ENCODE measurements at places on chromosomes 3 and 15.

GRCh38 chr15:39357480-39358268, 223.2 kb upstream of the THBS1 start:
- DNase-seq, result no peak

DNA sequence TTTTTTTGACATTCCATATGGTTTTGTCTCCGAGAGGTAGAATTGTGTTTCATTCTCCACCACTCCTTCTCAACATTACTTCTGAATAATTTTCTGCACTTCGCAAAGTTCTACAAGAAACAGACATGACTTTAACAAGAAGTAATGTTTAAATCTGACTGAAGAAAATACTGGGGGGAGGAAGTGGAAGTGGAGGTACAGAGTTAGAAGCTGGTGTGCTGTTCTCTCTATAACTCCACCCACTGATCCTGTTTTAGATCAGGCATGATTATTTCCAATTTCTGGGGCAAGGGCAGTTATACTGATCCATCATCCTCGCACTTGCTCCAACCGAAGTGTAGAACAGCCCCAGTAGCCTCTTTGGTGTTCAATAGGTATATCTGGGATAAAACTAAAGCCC, 9.2 kb upstream of the MCCC1 start:
- DNase-seq, result no peak

- DNase-seq, result no peak
These were observed 64.1 kb upstream of the MYO5C start for GRCh38 chr15:52359722-52360121.

DNA sequence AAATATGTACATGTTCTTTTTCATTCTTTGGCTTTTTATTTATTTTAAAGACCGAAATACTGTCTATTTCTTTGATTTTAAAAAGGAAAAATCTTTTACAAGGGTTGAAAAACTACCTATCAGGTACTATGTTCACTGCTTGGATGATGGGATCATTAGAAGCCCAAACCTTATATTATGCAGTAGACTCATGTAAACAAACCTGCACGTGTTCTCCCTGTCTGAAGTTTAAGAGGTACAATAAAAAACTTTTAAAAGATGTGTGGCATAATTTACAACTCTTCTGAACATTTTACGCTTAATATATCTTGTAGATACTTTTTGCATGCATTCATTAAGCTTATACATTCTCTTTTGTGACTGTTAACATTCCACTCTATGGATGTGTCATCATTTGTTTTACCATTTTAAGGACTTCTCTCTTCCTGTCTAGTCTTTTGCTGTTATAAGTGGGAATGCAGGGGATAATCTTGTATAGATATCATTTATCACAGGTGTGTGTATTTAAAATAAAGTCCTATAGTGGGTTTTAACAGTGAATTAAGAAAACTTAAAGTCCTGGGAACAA, 6.2 kb downstream of the MGA start:
- no peak for DNase-seq

DNA sequence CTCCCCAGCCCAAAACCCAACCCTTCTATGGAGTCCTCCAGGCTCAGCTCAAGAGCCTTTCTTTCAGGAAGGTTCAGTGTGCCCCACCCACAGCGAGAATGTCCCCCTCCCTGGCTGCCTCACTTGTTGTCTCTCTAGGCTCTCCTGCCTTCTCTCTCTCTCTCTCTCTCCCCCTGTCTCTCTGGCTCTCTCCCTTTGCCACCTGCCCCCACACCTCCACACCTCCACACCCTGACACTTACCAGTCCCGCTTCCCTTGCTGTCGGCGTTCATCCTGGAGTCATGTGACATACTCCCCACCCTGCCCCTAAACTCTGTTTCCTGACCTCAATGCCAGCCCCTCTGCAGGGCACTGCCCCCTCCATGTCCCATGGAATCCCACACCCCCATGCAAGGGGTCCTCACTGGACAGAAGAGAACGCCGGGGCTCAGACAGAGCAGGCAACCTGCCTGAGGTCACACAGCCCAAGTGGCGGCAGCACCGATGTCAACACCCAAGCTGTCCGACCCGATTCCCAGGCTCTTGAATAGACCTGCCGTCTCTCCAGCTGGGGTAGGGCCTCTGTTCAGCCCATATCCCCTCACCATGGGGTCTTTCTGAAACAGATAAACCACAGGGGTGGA, 28.5 kb upstream of the SLC6A6 start:
- no peak for DNase-seq

DNA sequence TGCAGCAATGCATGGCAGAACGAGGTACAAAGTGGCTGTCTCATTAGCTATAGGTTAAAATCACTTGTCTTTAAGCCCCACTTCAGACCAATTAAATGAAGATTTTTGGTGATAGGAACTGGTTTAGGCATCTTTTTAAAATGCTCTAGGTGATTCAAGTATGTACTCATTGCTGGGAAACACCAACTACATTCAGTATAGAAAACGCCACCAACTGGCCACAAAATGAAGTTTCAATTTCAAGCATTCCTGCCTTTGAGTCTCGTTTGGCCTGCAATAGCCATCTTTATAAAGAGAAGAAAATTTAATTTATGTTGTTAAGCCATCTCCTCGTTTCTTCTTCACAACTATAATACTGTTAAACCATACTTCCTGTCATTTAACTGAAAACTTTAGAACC, 587.9 kb downstream of the GBE1 start:
- DNase-seq, result peak; percentile 31

GRCh38 chr3:182241766-182242488, 530.2 kb downstream of the SOX2 start:
- peak; percentile 58 for DNase-seq

DNA sequence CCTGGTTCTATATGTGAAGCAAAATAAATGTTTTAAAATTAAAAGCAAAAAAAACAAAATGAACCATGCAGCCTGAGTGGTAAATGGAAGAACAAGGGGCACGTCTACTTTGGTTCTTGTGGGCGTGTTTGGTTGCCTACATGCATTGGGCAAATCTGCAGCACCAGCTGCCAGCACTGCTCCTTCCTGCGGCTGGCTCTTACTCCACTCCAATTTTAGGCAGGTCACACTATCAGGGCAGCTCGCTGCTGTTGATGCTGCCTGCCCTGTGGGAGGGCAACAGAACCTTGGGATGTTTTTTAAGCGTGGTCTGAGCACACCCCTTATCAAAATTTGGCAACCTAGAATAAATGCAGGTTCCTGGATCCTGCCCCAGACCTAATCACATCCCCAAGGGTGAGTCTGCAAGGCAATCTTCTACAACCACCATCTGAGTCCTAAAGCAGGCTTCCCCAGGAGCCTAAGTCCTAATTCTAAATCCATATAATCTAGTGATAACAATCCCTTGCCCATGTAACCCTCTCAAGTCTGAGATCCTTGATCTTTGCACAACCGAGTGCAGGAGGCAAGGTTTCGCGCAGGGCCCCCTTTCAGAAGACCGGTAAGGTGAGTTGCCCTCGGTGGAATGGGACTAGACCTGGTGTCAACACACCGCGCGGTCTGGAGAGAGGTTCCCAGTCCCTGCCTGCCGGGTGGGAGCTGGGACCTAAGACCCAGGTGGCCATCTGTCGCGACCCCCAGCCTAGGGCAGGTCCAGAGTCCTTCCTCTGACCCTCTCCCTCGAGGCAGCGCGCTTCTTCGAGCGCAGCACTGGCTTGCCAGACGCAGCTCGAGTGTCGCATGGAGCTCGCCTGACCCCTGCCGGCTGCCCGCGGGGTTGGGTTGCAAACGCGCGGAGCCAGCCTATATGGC, 15.9 kb downstream of the IVD start:
- DNase-seq, result peak; percentile 82

DNA sequence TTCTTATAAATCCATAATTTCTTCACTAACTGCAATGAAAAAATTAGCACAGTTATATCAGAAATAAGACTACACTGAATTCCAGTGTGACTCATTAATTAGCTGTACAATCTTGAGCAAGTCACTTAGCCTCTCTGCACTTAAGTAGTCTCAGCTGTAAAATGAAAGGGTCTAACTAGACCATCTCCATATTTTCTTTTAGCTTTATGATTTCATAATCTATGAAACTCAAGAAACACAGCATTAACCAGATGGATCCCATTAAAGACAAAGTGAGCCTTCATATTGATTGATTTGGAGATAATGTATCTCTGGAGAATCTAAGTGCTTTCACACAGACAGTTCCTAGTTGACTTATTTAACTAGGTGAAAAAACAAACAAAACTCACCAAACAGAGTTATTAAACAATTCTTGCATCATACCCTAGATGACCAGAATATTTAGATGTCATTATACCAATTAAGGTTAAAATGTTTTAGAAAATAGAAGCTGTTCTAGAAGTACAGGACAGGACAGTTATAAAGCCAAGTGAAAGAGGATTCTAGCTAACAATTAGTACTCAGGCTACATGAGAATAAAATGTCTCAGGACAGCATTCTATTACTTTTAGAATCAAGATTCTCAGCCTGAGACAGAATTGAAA, 11.2 kb downstream of the CSNK1G1 start:
- DNase-seq, result no peak

- DNase-seq, result no peak
These were observed 44.2 kb downstream of the MKRN2 start for GRCh38 chr3:12601072-12601471.

- no peak for DNase-seq
These were observed 18.5 kb upstream of the LMCD1 start for GRCh38 chr3:8482960-8483665.

DNA sequence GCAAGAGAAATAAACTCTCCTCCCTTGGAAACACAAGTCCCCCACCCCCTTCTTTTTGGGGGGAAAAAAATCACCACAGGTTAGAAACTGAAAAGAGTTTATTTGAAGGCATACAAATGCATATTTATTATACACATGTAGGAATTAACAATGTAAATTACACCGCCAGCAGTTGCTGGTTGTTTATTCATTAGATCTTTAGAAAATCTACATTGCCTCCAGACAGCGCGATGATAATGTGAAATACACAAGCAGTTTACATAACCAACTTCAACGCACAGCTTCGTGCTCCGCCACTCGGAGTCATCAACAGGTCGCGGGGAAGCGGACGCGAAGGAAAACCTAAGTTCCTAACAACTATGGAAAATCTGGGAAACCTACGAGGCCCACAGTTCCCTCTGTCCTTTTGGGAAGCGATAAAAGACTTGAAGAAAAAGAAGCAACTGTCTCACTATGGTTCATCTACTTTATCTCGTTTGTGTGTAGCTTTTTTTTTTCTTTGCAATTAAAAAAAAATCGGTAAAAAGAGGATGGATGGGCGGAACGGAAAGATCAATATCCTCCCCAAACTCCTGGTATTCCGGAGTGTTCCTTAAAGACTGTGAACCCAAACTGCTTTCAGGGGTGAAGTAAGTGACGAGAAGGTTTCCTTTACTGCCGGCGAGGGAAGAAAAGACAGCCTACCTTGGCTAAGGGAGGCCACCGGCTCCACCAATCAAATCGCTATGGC, 8.4 kb upstream of the FOXB1 start:
- no peak for DNase-seq

GRCh38 chr3:100104817-100105413, 9.4 kb downstream of the FILIP1L start:
- peak; percentile 63 for DNase-seq

DNA sequence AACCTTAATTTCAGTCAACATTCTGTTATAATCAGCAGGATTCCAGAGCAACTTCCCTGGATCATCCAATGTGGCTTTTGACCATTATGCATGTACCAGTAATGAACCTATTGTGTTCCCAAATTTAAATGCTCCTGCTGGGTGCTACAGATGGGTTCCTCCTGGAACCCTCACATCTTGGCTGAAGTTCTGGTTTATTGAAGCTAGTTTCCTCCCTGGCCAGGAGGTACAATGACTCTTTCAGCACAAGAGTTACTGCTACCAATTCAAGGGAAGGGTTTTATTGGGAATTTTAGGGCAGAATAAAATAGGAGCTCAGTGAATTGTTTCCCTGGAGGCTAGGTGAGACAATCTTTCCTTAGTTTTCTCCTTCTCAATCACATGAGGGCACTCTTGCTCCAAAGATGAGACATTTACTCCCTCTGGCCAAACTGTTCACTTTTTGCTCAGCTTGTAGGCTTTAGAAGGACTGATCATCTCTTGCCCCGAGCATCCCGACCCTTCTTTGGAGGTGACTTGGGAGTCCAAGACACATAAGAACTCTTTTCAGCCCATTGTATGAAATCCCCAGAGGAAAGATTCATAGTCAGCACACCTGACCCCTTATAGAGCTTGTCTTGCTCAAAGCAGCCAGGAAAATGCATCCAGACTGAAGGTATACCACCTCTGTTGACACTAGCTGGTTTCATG, 8.8 kb upstream of the NPHP3 start:
- DNase-seq, result peak; percentile 81

DNA sequence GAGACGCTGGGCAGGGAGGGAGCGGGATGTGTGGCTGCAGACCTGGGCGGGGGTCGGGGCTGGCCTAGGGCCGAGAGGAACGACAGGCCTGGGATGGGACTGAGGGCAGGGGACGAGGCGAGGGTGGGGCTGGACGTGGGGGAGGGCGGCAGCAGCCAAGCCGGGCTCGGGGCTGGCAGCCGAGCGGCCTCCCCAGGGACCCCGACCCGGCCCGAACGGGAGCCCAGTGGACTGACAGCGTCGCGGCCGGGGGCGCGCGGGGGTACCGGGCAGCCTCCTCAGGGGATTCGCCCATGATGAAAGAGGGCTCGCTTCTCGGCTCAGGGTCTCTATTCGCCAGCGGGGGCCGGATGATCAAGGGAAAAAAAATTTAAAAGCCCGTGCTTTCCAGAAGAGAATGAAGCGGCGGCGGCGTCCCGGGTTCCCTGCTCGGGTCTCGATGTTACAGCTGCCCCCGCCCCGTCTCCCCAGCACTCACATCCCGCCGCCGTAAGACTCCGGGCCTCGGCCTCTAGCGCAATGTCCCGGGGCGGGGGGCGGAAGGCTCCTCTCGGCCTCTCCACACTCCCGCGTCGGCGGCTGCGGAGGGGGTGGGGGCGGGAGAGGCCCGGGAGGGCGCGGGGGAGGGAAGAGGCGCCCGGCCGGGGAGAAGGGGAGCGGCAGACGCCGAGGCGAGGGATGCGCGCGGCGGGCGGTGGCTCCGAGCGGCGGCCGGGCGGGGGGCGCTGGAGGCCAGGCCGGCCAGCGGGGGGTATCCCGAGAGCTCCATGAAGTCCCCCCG, 4.3 kb downstream of the PTH1R start:
- no peak for DNase-seq

DNA sequence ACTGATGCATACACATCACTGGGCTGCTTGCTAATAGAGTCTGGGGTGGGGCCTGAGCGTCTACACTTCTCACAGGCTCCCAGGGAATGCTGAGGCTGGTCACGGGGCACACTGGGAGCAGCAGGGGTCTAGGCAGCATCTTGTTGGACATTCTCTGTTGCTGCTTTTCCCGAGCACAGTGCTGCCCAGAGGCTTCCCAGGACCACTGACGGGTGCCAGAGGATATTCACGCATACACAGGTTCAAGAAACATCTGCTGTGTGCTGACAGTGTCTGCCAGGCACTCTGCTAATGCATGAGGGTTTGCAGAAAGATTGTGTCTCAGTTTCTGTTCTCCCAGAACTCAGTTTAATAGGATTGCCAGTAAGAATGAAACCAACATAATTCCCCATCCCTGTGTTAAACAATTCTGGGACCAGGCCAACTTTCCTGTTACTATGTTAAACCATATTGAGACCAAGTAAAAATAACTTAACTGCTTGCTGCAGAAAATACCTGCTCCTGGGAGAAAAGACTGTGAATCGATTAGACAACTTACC, 23.9 kb upstream of the BCL2L10 start:
- DNase-seq, result no peak

- DNase-seq, result peak; percentile 45
These were observed 376 bp downstream of the KPNA4 start for GRCh38 chr3:160564949-160565441.

- no peak for DNase-seq
These were observed 335.2 kb downstream of the GAP43 start for GRCh38 chr3:115958526-115958925.

GRCh38 chr3:192887047-192887446, 30.6 kb downstream of the MB21D2 start:
- DNase-seq, result no peak

Data from OCI-M1 (cell line).